ENCODE measurements at places on chromosomes 5 and 9.
A peak's percentile ranks its signal among the peaks of the same experiment; 100 is the strongest.

GRCh38 chr5:31751610-31752009 lies 112.7 kb downstream of the PDZD2 start:
- DNase-seq: no peak

DNA sequence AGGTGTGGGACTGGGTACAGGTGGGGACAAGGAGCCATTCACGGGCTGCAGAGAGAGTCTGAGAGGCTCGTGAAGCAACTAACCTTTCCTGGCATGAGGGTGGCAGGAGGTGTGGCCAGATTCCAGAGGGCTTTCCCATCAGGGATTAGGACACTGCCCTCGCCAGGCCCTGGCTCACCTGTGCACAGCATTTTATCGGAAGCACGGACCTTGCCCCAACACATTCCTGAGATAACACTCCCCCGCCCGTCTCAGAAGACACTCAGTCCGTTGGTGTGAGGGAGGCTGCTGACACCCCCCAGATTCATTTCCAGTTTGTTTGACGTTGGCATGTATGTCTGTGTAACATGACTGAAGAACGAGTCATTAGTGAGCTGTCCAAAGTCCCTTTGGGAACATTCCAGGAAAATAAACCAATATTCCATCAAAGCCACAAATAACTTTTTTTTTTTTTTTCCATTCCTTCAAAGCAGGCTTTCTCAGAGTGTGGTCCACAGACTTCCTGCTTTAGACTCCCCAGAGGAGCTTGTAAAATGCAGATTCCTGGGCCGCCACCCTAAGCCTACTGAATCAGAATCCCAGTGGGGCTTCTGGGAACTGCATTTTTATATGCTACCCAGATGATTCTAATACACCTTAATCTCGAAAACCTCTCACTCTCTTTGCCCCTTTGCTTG lies 23.4 kb downstream of the WWC1 start:
- DNase-seq: peak; percentile 90

- peak; percentile 20 for DNase-seq
These were observed 140.5 kb upstream of the COL5A1 start for GRCh38 chr9:134500931-134501760.

DNA sequence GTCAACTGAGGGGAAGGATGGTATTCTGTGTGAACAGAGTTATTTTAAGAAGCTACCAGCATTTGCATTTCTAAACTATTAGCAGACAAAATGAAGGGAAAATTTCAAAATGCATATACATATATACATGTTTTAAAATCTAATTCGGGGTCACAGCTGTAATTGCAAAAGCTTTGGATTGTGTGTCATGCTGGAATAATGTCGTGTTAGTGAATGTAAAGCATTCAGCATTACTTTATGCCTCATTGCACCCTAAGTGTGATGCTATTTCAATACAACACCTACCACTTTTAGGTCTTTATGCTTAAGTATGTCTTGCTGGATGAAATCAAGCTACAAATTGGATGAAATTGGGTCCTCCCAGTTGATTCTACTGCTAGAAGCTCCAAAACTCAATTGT lies 687.6 kb upstream of the MEF2C start:
- DNase-seq: no peak

- peak; percentile 76 for DNase-seq
These were observed 67.9 kb downstream of the KIAA1958 start for GRCh38 chr9:112554516-112554915.

- DNase-seq: peak; percentile 29
These were observed 21.4 kb upstream of the FLT4 start for GRCh38 chr5:180670586-180671359.

DNA sequence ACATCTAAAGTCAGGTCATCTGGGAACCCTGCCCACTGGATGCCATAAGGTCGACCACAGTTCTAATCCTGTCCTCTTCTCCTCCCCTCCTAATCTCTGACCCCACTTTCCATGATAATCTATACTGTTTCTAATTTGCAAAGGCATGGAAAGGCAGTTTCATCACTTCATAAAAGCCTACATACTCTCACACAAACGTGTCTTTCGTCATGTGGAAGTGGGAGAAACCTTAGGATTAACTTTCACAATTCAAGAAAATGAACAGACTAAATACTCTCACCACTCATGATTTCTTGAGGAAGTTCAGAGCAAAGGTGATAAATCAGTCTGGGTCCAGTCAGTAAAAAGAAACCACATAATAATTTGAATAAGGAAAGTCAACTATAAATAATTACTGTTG lies 5.5 kb downstream of the FANCC start:
- no peak for DNase-seq

DNA sequence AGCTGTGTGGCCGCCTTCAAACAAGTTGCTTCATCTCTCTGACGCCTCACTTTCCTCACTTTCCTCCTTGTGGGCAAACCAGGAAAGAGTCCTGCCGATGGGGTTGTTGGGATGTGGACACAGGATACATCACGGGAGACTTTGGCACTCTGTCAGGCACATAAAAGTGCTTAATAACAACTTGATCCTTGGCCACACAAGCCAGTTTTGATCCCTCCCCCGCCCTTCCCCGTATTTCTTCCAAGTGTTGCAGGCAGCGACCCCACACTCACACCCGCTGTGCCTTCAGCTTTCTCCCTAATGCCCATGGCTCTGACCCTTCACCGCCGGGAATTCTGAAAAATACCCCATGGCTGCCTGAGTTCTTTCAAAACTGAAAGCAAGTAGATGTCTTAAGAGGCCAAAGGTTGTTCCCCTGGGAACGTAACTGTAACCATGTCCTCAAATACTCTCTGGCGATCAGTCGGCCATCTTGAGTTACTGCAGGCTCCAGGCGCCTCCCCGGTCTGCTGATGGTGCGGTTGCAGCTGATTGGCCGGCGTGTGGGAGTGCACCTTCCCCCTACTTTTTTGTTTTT lies 59.8 kb downstream of the ARHGEF37 start:
- peak; percentile 45 for DNase-seq

DNA sequence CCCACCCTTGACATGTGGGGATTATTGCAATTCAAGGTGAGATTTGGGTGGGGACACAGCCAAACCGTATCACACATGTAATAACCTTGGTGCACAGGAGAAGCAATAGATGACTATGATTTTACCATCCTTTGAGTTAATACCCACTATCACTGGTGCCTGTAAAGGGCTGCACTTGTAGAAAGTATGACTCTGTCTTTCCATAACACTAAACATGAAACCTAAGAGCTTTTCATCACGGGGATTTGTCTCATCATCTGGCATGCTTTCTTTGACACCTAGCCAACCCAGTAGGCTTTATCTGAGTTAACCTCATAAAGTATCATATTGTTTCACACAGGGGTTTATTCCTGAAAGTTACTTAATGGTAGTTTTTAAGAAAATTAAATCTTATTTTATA lies 188.9 kb upstream of the TNC start:
- DNase-seq: no peak

- DNase-seq: no peak
These were observed 15.6 kb upstream of the PTGES start for GRCh38 chr9:129768486-129768885.

- no peak for DNase-seq
These were observed 16.4 kb downstream of the LMAN2 start for GRCh38 chr5:177334781-177335700.

DNA sequence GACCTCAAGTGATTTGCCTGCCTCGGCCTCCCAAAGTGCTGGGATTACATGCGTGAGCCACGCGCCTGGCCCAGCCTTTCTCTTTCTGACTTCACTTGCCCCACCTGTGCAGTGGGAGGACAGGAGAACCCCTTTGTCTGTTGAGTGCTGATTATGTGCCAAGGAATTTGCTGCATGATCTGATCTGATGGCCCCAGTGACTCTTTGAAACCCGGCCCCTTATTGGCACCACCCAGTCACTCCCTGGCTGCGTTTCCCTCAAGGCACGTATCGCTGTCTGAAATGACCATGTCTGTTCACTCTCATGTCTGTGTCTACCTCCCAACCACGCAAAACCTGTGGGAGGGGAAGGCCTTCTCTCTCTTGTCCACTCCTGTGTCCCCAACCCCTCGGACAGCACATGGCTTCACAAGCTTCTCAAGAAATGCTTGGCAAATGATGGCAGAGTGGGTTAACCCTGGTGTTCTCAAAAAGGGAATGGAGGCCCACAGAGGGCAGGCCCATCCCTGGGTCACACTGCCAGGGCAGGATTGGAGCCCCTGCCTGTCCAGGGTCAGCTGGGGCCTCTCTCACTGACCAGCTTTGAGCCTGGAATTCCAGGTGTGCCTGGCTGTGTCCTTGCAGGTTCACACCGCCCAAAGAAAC lies 21.9 kb downstream of the NEK6 start:
- DNase-seq: no peak

GRCh38 chr5:180111273-180112002 lies 39.9 kb upstream of the RNF130 start:
- DNase-seq: no peak

DNA sequence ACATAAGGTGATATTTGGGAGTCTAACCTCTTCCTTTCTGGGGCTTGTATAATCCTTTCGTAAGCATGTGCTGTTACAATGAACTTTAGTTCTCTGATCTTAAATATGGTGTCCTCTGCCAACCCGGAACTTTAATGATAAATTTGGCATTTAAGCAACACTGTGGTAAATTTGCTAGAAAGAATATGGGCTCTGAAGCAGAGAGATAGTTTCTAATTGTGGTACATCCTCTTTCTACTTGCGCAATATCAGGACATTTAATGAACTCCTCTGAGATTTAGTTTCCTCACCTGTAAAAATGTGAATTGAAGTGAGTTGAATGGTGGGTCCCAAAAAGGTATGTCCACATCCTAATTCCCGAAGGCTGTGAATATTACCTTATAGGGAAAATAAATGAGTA lies 364.7 kb downstream of the CAAP1 start:
- DNase-seq: no peak

DNA sequence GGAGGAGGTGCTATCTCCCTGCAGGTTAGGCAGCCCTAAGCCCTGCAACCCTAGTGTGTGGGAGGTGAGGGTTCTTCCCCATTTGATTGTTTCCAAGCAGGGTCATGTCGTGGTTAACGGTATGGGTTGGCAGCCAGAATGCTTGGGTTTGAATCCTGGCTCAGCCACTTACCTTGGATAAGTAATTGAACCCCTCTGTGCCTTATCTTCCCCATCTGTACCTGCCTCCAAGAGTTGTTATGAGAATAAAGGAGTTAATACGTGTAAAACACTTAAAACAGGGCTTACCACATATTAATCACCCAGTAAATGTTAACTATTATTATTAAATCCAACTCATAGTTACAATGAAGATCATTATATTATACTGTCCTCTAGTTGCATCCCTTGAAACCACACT lies 52.2 kb upstream of the SPATA31E1 start:
- DNase-seq: no peak

DNA sequence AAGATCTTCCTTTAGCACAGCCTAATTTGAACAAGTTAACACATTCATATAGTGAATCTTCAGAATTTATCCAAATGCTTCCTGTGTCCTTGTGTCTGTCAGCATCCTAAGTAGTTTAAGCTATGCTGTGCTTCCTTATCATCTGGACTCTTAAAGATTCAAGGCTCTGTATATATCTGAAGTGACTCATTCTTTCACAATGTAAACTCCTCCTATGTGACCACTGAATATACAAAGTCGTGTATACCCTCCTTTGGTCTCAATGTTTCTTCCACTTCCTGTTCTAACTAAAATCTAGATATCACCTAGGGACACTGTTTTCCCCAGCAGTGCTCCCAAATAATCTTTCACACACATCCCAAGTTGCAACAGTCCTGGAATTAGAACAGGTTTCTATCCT lies 935.7 kb upstream of the NUDT12 start:
- DNase-seq: peak; percentile 33

GRCh38 chr9:124939944-124940343 lies 939 bp downstream of the GOLGA1 start:
- DNase-seq: no peak

GRCh38 chr5:566636-567309 lies 42.5 kb upstream of the SLC9A3 start:
- no peak for DNase-seq

- peak; percentile 34 for DNase-seq
These were observed 469.4 kb downstream of the RASEF start for GRCh38 chr9:82593501-82593900.

All from astrocyte of the spinal cord (primary cell).